ENCODE measurements at places on chromosomes 2 and 18.

DNA sequence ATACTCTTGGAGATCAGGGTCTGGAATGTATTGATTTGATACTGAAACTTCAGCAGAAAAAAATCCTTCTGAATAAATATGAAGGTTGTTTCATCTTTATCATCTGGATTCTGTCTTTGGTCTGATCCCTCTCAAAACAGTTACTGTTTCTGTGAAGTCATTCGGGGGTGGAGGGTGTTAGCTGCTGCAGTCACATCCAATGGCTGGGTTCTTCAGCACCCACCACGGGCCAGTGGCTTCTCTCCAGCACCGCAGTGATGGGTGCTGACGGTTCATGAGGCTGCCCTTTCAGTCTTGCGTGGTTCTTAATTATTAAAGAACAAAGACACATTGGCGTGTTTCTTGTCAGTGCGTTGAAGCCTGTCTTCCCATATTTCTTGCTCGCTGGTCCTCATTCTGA, 148.0 kb downstream of the LDLRAD4 start:
- DNase-seq: no peak

DNA sequence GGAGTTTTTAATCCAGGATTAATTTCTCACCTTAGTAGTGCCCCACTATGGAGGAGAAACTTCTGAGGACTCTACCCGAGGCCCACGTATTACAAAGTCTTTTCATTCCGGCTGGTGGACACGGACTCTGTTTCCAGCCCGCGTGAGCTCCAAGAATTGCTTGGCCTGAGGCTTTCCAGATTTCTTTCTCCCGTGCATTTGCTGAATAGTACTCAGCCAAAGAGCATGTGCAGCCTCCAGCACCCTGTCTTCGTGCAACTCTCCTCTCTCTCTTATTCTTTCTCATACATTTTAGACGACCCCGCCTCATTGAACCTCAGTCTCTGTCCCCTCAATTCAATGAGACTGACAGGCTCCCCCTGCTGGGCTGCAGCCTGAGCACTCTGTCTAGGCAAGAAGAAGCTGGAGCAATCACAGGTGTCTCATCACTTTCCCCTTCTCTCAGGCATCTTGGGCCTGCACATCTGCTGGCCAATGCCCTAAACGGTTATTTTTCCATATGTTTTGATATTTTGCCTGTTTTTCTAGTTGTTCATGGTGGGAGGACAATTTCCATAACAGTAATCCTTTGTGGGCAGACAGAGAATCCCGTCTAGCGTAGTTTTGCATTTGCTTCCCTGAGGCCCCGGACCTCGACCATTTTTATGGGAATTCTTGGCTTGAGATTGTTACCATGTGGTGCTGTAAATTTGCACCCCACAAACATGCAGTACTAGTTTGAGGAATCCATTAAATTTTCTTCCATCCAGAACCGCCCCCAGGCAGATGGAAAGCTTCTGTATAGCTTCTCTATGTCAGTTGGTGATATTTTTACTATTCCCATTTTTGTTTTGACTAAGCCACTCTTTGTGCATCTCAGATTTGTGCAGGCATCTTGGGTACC, 50.1 kb upstream of the LPIN2 start:
- peak; percentile 62 for DNase-seq

DNA sequence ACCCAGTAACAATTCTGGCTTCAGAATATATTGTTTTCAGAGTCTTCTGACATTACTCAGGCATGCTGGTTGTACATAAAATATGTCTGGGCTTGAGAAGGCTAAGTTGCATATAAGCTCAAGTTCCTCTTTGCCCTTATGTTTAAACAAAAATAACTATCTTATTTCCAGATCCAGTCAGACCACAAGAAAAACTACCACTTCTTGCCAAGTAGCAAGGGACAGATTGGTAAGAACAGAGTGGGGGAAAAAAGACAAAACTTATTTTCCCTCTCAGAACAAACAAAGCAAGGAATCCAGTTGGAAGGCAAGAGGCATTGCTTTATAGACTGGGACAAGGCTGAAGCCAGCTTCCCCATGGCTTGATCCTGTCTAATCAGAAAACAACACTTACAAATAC, 1036.7 kb upstream of the CELF4 start:
- DNase-seq: no peak

GRCh38 chr18:12092398-12093229, 1.0 kb upstream of the ANKRD62 start:
- peak; percentile 80 for DNase-seq

DNA sequence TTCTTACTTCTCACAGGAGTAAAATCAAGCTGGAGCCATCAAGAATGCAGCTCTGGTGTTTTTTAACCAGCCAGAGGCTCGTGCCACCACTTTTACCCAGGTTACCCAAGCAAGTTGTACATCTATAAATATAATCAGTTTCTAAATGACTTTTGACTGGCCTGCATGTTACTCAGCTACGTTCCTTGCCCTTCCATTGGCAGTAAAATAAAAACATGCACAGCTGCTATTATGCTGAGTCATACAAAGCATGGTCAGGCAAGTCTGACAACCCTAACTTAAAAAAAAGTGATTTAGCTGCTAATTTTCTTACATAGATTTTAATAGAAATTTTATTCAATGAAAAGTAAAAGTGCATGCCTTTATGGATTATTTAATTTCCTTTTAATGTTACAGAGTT, 111.7 kb upstream of the CSRNP3 start:
- DNase-seq: no peak

DNA sequence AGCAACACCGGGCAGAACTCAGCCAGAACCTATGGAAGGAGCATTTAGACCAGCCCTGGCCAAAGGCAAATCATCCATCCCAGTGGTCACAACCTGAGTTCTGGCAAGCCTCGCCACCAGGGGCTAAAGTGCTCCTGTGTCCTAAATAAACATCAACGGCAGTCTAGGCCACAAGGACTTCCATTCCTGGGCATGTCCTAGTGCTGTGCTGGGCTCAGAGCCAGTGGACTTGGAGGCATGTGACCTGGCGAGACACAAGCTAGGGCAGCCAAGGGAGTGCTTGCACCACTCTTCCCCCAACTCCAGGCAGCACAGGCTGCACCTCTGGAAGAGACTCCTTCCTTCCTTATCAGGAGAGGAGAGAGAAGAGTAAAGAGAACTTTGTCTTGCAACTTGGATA, 69.0 kb downstream of the ST6GAL2 start:
- no peak for DNase-seq

DNA sequence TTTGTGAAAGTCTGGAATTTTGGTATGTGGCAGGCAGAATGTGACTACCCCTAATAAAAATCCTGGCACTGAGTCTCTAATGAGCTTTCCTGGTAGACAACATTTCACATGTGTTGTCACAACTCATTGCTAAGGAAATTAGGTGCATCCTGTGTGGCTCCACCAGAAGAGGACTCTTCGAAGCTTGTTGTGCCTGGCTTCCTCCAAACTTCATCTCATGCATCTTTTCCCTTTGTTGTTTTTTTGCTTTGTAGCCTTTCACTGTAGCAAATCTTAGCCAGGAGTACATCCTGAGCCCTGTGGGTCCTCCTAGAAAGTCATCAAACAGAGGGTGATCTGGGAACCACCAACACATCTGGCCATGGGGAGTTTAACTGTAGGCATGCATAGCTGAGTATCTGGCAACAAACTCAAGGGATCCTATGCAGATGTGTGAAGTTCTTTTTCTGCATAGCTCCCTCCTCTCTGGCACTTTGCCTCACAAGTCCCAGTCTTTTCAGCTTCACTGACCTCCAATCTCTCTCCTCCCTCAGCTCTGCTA, 42.1 kb upstream of the SERTAD2 start:
- DNase-seq: peak; percentile 34

DNA sequence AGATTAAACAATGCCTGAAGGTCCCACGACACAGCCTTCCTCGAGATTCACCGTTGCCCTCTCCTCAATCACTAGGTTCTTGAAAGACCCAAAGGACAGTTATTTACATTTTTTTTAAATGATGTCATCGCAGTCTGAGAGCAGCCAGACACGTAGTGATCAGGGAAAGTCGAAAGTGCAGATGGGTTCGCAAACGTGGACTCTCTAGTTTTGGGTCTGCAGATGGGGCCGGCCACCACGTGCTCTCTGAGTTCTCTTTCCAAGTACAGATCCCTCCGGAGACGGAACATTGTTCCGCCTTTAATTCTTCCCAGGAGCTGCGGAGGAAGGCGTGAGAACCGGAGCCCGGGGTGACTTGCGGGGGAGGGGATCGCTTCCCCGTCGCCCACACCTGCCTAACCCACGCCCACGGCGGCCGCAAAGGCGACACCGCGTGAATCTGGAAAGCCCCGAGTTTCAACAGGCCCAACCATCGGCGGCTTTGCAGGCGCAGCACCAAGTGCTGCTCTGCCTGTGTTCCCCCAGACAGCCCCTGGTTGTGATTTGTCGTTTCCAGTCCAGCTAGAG, 54.3 kb downstream of the PKDCC start:
- DNase-seq: peak; percentile 51
